ENCODE measurements at places on chromosomes 6 and 20. TPM values are rescaled to one million over a fixed set of nuclear protein-coding genes. Genes with fewer than 3 reads are reported as not detected.

Gene UNC5CL
- 5.3 TPM for total RNA-seq

Gene PGC
- total RNA-seq: not detected

Gene RBPJL
- not detected for total RNA-seq

DNA sequence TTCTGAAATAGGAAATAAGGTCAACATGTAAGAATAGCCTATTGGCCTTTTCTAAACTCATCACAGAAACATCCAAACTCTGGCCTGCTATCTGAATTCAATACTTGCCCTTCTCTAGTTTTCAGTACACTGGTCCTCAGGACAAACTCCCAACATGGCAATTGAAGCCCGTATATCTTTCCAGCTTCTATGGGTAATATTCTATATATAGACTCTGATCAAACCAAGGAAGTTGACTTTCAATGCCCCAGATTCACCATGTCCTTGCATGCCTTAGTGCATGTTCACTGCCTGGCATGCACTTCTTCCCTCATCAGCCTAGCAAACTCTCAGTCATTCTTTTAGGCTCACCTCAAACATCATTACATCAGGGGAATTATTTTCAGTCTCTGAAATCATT, 73.2 kb downstream of the RSPO3 start:
- no peak overlapping the region for H3K27ac ChIP-seq
- no peaks in the 10 kb centered on the region for H3K36me3 ChIP-seq
- H3K27me3 ChIP-seq: no peaks in the 10 kb centered on the region
- no peaks in the 10 kb centered on the region for H3K4me1 ChIP-seq
- no peak for DNase-seq

DNA sequence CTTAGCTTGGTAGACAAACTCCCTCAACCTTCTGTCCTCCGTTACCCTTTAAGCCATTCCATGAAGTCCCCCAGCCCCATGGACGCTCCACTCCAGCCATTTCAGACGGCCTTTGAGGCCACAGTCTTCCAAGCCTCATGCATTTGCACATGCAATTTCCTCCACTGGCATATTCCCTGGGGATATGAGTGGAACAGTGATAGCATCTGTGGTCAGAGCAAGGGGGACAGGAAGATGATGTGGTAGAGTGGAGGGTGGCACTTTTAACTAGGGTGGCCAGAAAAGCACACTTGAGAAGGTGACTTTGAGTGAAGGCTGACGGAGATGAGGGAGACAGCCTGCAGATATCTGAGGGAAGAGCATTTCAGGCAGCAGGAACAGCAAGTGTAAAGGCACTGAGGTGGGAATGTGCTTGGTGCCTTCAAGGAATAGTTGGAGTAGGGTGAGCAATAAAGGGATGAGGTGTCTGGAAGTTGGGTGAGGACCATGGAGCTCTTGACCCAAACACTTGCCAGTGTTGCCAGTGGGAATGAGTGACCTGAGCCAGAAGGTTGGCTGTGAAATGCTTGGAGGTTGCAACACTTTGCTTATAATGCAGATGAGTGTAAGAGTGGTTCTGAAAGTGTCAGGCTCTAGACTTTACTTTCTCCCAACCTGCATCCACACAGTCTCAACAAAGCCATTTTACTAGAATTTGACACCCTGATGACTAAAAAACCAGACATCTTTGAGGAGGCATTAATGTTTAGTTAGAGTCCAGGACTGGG, 275.6 kb upstream of the SUPT3H start:
- no peaks in the 10 kb centered on the region for H3K4me1 ChIP-seq
- no peaks in the 10 kb centered on the region for H3K27me3 ChIP-seq
- no peak overlapping the region for H3K27ac ChIP-seq
- H3K36me3 ChIP-seq: no peaks in the 10 kb centered on the region
- H3K4me3 ChIP-seq: no peak overlapping the region

DNA sequence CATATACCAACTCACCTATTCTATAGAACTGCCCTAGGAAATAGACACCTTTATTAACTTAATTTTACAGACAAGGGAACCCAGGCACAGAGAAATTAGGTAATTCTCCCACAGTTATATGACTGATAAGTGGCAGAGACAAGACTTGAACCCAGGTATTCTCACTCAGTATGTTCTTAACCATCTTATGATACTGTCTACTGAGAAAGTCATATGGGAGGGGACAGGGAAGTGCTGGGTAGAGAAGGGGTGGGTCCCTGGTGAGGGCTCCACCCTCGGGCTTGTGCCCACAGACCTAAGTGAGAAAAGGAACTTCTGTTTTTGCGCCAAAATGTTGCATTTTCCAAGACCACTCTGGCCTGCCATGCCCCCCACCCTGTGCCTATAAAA, 123.5 kb downstream of the RNF144B start:
- no peaks in the 10 kb centered on the region for H3K4me1 ChIP-seq
- H3K36me3 ChIP-seq: no peaks in the 10 kb centered on the region
- H3K27me3 ChIP-seq: no peaks in the 10 kb centered on the region
- no peak overlapping the region for H3K27ac ChIP-seq

DNA sequence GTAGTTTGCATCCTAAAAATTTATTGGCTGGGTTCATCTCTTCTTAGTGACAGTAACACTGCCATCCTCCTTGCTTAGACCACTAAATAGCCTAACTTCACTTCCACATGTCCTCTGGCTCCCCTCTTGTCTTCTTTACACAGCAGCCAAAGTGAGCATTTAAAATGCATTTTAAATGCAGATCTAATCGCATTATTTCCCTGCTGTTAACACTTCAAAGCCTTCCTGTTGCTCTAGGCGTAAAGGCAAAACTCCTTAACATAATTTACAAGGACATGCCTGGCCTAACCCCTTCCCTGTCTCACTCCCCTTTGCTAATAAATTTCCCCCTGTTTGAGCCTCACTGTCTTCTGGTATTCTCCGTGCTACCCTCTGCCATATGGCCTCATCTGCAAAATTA, 26.5 kb downstream of the NKAIN2 start:
- no peak overlapping the region for H3K4me3 ChIP-seq
- no peaks in the 10 kb centered on the region for H3K36me3 ChIP-seq
- H3K27me3 ChIP-seq: no peaks in the 10 kb centered on the region
- DNase-seq: no peak

- DNase-seq: no peak
- no peak overlapping the region for H3K4me3 ChIP-seq
- no peaks in the 10 kb centered on the region for H3K4me1 ChIP-seq
- no peaks in the 10 kb centered on the region for H3K27me3 ChIP-seq
- no peaks in the 10 kb centered on the region for H3K36me3 ChIP-seq
- H3K27ac ChIP-seq: no peak overlapping the region
Measured at GRCh38 chr20:52348434-52348833, 156.9 kb upstream of the ZFP64 start.

Data from natural killer cell (primary cell).